Muscle of leg (tissue), 16 donors: ENCODE measurements at places on chromosomes 5 and 9. TPM values are rescaled to one million over a fixed set of nuclear protein-coding genes. Genes with fewer than 3 reads are reported as not detected.

The TYRP1 gene
- total RNA-seq = not detected

The NIPAL4 gene
- 0.13 TPM for total RNA-seq

The GPR21 gene
- 0.66 TPM for total RNA-seq

The CAMK2A gene
- total RNA-seq = 48.8 TPM

The SMC5 gene
- 28.9 TPM for total RNA-seq

The CFAP77 gene
- not detected for total RNA-seq

DNA sequence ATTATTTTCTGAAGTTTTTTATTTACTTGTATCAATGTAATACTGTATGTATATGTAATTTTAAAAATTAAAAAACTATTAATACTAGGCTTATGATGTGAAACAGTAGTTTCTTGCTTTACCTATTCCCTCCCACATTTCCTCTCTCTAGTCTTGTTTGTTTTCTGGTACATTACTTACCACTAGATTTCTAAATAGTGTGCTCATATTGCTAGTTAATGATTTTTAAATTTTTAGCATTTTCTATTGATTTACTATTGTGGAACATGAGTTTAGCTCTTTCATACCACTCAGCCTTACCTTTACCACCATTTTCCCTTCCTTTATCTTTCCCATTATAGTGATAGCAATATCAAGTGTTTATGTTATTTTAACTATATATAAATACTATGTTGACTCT is 39.3 kb downstream of the UBE2R2 start:
- no peak for DNase-seq

- DNase-seq = no peak
These were observed 61.2 kb upstream of the GCNT4 start for GRCh38 chr5:75113354-75114113.

DNA sequence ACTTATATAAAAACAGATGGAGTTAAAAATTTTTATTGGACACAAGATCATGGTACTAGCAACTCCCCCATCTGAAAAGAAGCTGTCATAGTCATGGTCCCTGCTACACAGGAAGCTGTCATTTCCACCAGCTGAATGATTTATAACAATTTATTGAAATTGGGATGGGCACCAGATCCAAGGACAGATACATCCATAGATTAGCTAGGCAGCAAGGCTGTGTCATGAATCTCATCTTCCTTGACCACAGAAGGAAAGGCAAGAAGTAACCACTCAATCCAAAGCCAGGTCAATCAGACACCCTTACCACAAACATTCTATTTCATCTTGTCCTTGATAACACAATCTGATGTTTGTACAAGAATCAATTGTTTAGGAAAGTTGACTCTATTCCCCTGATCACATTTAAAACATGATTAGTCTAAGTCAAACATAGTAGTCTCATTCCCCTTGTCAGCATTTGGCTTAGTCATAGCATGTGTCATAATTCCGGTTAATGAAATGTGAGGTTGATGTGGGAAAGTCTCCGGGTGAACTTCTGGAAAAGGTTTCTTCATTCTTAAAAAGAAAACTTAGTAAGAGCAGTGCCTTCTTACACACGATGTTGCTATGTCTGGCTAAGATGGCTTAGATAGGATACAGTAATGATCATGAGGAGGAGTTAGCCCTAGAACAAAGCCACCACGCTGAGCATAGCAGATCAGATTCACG is 462.6 kb upstream of the PAPPA start:
- no peak for DNase-seq

- no peak for DNase-seq
These were observed 4.9 kb downstream of the TSPAN17 start for GRCh38 chr5:176652136-176652535.

- DNase-seq = no peak
These were observed 18.5 kb downstream of the GBGT1 start for GRCh38 chr9:133144904-133145851.

DNA sequence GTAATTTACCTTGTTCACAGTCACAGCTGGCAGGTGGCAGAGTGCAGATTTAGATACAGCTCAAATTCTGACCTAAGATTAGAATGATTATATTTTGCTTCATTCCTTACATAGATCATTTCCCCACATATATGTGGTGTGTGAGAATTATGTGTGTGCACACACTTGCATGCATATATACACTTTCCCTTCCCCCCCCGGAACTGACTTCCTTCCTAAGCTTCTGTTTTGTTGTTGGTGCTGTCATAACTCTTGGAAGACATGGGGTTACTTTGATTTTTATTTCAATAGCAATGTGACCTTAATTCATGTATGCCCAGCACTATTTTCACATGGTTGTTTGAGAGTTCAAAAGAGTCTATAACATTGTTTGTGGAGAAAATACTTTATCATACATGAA is 112.8 kb downstream of the CMYA5 start:
- no peak for DNase-seq

GRCh38 chr9:136599811-136600660 is 54.2 kb upstream of the NOTCH1 start:
- no peak for DNase-seq

DNA sequence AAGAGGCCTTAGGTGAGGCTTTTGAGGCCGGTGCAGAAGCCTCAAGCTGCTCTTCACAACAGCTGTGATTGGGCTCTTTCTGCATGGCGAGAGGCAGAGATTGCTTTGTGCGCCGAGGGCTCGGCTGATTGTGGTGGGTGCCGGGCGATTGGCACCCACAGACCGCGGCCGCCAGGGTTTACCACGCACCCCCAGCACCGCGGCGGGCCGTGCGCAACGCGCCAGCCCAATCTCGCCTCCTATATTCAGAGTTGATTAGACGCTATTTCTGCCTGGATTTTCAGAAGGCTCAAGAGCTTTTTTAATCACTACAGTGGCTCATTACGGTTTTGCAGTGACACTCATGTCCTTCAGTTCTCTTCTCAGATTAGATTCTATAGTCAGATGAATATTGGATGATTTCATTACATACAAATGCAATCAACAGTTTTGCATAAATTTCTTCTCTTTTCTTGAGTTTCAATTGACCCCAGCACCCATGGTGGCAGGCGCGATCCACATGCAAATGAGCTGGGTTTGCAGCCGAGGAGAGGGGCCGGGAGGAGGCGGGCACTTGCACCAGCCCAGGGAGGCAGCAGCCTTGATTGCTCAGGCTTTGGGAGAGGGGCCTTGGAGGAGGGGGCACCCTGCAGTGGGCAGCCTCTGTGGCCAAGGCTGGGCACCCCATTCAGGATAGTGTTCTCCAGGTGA is 33.8 kb upstream of the PTGS1 start:
- DNase-seq = no peak

DNA sequence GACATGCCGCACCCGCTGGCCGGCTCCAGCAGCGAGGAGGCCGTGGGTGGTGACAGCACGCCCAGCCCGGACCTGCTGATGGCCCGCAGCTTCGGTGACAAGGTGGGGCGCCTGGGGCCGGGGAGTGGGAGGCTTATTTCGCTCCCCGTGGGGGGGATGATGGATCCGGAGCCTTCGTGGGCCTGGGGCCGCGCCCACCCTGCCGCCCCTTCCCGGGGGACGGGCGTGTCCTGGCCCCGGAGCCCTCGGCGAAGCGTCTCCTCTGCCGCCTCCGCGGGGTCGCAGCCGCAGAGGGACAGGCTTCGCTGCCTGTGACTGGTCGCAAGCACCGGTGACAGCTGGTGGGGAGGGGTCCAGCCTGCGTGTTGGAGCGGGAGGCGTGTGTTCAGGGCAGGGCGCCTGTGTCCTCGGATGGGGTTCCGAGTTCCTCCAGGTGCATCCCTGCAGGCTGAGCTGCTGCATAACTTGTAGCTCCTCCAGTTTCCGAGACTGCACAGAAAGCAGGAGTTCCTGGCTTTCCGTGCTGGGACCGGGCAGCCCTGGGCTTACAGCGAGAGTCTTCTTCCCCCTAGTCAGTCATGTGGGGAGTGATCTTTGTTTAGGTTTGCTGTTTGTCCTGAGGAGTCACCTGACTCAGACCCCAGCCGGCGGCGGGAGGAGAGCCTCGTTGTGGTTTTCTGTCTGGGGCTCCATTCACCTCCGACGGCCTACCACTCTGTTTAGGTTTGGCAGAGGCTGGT is 666 bp downstream of the SNX30 start:
- peak; percentile 73 for DNase-seq

GRCh38 chr9:18754537-18754936 is 278.5 kb downstream of the SAXO1 start:
- DNase-seq = no peak

DNA sequence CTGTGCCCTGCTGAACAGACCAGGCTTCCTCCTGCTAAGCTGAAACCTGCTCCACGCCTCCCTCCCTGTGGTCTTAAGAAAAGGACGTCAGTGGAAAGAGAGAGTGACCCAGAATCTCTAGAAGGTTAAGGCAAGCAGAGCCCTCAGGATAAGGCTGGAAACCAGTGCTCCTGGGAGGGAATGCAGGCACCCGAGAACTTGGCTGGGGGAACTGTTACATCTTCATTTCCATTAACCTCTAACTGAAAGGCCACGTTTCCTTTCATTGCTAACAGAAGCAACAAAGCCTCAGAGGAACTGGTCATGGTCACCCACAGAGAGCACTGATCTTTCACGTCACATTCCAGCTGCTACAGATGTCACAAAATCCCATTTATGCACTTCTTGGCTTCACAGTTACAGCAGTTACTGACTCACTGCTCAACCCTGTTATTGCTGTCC is 26.1 kb upstream of the AKNA start:
- DNase-seq = peak; percentile 70

DNA sequence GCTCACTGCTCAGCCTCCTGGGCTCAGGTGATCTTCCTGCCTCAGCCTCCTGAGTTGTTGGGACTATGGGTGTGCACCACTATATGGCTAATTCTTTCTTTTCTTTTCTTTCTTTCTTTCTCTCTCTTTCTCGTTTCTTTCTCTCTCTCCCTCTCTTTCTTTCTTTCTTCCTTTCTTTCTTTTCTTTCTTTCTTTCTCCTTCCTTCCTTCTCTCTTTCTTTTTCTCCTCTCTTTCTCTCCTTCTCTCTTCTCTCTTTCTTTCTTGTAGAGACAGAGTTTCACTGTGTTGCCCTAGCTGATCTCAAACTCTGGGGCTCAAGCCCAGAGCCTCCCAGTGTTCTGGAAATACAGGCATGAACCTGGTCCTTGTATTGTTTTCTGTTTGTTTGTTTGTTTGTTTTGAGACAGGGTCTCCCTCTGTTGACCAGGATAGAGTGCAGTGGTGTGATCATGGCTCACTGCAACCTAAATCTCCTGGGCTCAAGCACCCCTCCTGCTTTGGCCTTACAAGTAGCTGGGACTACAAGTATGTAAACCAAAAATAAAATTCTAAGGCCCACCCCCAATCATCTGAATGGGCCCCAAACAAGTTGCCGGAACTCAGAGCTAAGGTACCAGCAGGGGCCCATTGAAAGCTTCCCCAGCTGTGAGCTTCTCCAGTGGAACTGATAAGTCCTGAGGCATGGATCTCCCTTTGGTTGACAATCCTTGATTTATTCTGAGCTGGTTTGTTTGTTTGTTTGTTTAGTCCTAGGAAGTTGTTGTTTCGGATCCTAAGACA is 11.9 kb upstream of the BTF3 start:
- DNase-seq = no peak
